ENCODE measurements at places on chromosomes 7 and 10.
A peak's percentile ranks its signal among the peaks of the same experiment; 100 is the strongest.

GRCh38 chr10:100697070-100697469, 48.3 kb upstream of the PAX2 start:
- DNase-seq: no peak

GRCh38 chr7:46355331-46355730, 434.3 kb upstream of the IGFBP3 start:
- DNase-seq: no peak

DNA sequence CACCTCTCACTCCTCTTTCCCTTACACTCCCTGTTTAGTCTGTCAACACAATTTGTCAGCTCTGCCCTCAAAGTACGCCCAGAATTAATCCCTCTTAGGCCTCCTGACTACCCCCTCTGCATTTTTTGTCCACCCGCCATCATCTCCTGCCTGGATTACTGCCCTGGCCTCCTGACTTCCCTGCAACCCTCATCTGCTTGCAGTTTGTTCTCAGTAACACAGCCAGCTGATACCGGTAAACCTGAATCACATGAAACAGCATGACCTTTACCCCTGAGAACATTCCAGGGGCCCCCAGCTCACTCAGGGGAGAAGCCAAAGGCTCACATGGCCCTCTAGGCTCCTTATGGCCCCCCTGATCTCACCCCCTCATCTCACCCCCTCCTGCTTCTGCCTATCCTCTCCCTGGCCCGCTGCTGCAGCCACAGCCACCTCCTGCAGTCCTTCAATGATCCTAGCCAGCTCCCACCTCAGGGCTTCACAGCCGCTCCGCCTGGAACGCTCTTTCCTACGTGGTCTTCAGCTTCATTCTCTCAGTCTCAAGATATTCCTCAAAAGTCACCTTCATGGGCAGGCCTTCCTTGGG, 8.9 kb downstream of the C10orf53 start:
- no peak for DNase-seq

DNA sequence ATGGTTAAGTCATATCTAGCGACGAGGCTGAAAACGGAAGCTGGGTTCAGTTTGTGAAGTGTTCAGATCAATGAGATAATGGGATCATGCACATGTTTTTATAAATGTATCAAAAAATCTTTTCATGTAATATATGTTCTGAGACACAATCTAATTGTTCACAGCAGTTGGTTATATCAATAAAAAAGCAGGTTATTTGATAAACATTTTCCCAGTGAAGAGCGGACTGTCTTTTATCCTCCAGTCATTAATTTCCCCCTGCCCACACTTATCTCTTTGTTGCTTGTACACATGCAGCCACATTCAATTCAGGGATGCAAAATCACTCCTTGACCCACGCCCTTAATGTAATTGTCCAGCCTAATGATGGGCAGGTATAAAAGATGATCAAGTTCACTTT, 563.1 kb downstream of the INHBA start:
- DNase-seq: no peak

DNA sequence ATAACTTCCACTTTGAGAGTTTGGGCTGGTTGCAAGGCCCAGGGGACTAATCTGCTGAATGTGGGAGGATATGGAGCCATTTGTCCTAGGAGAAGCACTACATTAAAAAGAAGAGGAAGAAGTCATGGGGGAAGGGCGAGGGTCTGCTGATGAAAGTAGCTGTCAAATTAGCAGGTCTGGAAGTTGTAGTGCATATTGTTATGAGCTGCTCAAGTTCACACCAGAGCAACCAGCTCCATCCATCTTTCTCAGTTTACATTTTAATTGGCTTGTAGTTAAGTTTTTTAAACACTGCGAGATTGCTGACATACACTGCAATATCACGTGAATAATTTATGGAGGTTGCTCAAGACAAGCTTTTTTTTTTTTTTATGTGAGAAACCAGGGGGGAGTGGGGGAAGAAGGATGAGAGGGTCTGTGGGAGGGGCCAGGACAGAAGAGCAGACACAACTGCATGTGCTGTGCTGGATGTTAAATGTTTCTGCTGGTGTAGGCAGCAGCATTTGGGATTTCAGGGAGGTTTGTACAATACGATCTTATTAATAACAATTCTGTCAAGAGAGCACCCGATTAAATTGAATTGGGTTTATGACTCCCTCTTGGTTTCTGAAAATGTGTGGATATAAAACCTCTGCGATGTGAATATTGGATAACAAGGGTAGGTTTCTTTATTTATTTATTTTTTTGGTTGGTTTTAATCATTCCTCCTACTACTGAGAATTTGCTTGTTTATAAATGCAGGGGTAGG, 759.0 kb upstream of the GALNT17 start:
- no peak for DNase-seq

GRCh38 chr7:80760292-80760691, 121.8 kb downstream of the CD36 start:
- DNase-seq: no peak

- no peak for DNase-seq
Measured at GRCh38 chr10:49419005-49419404, 23.1 kb upstream of the DRGX start.

DNA sequence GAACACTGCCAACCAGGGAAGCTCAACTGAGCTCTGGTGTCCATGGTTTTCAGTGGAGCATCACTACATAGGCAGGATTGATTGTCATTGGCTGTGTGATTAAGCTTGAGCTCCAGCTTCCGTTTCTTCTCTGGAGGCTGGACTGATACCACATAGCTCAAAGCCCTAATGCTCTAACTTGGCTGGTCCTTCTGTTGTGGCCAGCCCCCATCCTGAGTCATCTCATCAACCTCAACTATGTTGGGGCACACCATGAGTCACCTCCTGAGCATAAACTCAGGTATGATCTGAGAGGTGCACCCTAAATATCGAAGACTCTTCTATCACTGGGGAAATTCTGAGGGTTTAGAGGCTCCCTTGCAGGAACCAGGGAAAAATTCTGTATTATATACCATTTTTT, 114.5 kb upstream of the INHBA start:
- no peak for DNase-seq

DNA sequence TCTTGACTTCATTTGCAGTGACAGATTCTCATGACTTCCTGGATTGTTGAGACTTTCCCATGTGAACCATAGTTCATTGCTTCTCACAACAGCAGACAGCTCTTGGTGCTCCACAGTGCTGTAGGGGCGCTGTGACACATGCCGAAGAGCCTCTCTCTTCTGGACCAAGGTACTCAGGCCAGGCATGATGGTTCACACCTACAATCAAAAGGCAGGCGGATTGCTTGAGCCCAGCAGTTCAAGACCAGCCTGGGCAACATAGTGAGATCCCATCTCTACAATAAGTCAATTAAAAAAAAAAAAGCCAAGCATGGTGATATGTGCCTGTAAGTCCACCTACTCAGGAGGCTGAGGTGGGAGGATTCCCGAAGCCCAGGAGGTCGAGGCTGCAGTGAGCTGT, 354.5 kb downstream of the GALNT17 start:
- no peak for DNase-seq

- no peak for DNase-seq
Measured at GRCh38 chr10:234708-235406, 99.6 kb downstream of the ZMYND11 start.

DNA sequence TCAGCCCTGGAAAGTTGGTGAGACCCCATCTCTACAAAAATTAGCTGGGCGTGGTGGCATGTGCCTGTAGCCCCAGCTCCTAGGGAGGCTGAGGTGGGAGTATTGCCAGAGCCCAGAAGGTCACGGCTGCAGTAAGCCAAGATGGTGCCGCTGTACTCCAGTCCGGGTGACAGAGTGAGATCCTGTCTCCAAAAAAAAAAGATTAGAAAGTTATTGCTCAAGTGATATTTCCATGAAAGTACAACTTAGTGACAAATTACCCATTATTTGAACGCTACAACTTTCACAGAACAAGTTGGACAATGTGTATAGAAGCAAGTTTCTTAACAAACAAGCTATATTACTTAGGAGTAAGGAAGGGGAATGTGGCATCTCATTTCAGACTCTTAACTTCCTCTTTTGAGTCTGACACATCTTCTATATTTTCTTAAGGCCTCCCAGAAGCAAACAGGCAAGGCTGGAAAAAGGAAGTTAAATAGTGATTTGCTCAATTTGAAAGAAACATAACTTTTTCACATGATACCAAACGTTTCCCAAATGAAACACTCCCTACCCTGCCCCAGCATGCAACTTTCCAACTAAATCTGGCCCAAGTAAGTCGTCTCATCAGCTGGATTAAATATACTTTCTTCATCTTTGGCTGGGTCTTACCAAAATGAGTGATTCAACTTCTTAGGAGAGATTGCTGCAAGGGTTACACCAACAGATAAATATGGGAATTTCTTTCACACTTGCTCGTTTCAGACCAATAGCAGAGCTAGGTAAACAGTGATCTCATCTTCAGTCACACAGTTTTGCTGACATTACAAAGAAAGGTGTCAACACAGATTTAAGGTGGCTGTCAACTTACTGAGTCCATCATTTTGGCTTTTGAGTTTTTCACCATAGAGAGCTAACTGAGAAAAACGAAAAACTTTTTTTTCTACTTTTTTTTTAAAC, 66.3 kb upstream of the KLF6 start:
- no peak for DNase-seq

- peak; percentile 65 for DNase-seq
Measured at GRCh38 chr7:6272481-6273323, at the start of gene CYTH3. Gene CYTH3 (minus strand): TSS chr7:6272624. CDS start chr7:6272507, 117 bp downstream.

- no peak for DNase-seq
Measured at GRCh38 chr10:73597346-73597745, 6.2 kb upstream of the USP54 start.
